ENCODE measurements at places on chromosomes 12 and 14. TPM values are rescaled to one million over a fixed set of nuclear protein-coding genes. Genes with fewer than 3 reads are reported as not detected.

Gene NTN4
- total RNA-seq: 28.6 TPM

Gene DBX2
- total RNA-seq: not detected

Gene MLF2
- 88.6 TPM for total RNA-seq

DNA sequence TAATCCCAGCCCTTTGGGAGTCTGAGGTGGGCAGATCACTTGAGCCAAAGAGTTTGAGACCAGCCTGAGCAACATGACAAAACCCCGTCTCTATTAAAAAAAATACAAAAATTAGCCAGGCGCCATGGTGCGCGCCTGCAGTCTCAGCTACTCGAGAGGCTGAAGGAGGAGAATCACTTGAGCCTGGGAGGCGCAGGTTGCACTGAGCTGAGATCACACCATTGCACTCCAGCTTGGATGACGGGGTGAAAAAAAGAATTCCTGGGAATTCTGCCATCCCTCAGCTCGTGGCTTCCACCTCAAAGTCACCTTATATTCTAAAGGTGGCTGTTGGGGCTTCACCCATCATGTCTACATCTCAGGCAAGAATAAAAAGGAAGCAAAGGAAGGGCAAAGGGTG, 12.9 kb downstream of the BCL2L14 start:
- no peaks in the 10 kb centered on the region for H3K27me3 ChIP-seq
- H3K27ac ChIP-seq: no peak overlapping the region
- no peak for DNase-seq
- no peaks in the 10 kb centered on the region for H3K36me3 ChIP-seq

GRCh38 chr12:38399711-38400206, 83.2 kb downstream of the ALG10B start:
- no peak overlapping the region for H3K27ac ChIP-seq
- H3K4me1 ChIP-seq: no peaks in the 10 kb centered on the region
- DNase-seq: no peak

DNA sequence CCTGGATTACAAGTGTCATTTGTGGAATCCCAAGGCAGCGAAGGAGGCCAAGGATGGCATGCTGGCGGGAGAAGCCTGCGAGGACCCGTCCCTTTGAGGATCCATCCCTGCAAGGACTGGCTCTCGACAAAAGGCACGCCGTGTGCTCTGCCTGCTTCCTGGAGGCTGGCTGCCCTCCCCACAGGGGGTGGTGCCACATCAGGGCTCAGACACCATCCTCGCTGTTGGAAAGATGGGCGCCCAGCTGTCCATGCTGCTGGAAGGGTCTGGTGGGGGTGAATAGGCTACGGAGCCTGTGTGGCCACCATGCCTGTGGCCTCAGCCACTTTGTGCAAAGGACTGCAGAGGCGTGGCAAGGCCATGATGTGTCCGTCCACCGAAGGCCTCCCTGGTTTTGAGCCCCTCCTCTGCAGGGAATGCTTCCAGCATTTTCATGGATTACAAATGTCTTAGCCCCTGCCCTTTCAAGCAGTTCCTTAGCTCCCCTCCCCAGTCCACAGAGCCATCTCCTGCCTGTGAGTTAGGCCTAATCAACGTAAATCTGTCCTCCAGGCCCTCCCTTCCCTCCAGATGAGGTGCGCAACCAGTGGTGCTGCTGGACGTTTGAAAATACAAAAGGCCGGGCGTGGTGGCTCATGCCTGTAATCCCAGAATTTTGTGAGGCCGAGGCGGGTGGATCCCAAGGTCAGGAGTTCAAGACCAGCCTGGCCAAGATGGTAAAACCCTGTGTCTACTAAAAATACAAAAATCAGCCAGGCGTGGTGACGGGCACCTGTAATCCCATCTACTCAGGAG, 22.1 kb downstream of the ZBTB42 start:
- no peaks in the 10 kb centered on the region for H3K36me3 ChIP-seq
- peaks cover 7% of the 10 kb centered on the region for H3K4me1 ChIP-seq

- H3K27me3 ChIP-seq: no peaks in the 10 kb centered on the region
- H3K4me1 ChIP-seq: peaks cover 5% of the 10 kb centered on the region
- no peaks in the 10 kb centered on the region for H3K36me3 ChIP-seq
- H3K4me3 ChIP-seq: no peak overlapping the region
Observed at GRCh38 chr12:58433959-58434358, 486.3 kb downstream of the LRIG3 start.

DNA sequence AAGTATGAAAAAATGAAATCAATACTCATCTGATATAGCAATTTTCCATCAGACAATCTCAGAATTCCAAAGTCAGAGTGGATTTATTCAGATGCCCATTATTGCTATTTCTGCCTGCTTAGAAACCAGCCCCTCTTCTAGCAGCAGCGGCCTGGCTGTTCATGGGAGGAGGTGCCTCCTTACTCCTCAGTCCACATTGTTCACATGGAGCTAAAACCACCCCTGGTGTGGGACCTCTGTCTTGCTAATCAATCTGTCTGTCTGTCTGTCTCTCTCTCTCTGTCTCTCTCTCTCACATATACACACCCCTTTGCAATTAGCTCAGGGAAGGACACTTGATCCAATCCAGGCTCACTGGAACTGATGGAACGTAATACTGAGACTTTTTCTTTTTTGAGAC, 176.1 kb downstream of the APAF1 start:
- H3K36me3 ChIP-seq: no peaks in the 10 kb centered on the region
- no peak overlapping the region for H3K4me3 ChIP-seq
- no peak overlapping the region for H3K27ac ChIP-seq
- DNase-seq: no peak
- H3K4me1 ChIP-seq: no peaks in the 10 kb centered on the region

Gene RHEBL1
- 0.33 TPM for total RNA-seq

DNA sequence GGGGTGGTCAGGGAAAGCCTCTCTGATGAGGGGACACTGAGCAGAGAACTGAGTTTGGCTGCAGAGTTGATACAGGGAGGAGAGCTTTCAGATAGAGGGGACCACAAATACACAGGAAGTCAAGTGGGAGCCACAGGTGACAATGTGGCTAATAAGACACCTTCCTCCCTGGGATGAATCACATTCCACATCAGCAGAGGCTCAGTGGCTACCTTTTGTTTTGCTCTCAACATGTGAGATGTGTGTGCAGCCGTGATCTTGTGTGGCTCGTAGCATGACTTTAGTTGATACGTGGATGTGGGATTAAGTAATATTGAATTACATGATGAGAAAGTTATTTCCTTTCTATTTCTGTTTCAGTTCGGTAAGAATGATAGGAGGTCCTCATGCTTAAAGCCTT, 7.5 kb downstream of the CRADD start:
- no peaks in the 10 kb centered on the region for H3K36me3 ChIP-seq
- peak overlapping the region; percentile 9 for H3K27ac ChIP-seq
- no peaks in the 10 kb centered on the region for H3K27me3 ChIP-seq

Gene FLRT2
- 14.5 TPM for total RNA-seq

DNA sequence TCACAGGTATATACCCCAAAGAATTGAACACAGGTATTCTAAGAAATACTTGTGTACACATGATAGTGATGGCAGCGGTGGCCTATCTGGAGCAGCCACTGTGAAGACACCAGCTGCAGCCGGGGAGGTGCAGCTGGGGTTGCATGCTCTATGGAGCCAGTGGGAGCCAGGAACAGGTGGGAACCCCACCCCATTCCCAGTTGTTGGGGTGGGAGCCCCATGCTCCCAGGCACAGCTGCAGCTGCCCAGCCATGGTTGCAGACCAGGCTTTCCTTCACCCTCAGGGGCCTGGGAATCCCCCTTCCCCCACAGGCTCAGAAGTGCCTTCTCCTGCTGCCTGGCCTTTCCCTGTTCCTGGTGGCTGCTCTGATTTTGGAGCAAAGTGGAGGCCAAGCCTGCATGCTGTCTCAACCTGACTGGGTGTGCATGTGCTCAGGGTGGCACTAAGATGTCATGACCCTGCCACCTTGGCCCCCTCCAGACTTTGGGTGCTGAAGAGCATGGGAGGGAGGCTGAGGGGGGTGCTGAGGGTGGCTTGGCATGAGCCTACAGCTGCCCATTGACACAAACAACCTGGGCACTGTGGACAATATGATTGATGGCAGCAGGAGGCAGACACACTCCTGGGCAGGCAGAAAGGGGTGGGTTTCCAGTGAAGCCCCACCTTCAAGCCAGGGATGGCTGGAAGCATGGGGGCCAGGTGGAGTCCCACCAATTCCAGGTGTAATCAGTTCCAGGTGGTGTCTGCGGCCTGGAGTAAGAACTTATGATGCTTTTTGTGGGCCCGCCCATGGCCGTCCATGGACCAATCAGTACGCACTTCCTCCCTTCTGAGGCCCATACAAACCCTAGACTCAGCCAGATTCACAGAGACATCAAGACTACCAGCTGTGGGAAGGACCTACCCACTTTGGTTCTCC, 234.7 kb downstream of the ADGRD1 start:
- H3K27ac ChIP-seq: no peak overlapping the region
- no peaks in the 10 kb centered on the region for H3K27me3 ChIP-seq
- no peak for DNase-seq

GRCh38 chr12:87728931-87729593, 300.1 kb downstream of the C12orf50 start:
- DNase-seq: peak; percentile 11
- H3K4me1 ChIP-seq: no peaks in the 10 kb centered on the region
- H3K36me3 ChIP-seq: no peaks in the 10 kb centered on the region
- no peak overlapping the region for H3K4me3 ChIP-seq
- H3K27me3 ChIP-seq: no peaks in the 10 kb centered on the region

DNA sequence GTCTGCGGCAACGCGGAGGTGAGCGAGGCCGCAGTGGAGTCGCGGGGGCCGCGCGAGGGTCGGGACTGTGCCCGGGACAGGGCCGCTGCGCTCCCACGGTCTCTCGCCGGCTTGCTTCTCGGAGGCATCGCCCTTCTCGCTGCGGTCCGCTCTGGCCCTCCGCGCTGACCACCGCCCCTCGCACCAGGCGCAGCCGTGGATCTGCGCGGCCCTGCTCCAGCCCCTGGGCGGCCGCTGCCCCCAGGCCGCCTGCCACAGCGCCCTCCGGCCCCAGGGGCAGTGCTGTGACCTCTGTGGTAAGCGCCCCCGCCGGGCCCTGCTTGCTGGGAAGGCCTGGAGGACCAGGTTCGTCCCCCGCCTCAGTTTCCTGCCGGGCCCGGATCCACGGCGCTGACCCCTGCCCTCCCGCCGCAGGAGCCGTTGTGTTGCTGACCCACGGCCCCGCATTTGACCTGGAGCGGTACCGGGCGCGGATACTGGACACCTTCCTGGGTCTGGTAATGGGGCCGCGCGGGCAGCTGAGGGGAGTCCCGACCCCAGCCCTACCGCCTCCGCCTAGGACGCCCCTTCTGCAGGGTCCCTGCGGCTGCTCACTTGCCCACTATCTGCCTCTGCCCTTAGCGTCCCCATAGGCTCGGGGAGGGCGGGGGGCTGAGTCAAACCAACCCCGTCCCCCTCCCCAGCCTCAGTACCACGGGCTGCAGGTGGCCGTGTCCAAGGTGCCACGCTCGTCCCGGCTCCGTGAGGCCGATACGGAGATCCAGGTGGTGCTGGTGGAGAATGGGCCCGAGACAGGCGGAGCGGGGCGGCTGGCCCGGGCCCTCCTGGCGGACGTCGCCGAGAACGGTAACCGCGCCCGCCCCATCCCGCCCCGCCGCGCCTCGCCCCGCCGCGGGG, 7.0 kb downstream of the AMN start:
- H3K27ac ChIP-seq: no peak overlapping the region
- H3K27me3 ChIP-seq: peaks cover 35% of the 10 kb centered on the region
- H3K4me1 ChIP-seq: peaks cover 5% of the 10 kb centered on the region
- H3K36me3 ChIP-seq: peaks cover 2% of the 10 kb centered on the region

DNA sequence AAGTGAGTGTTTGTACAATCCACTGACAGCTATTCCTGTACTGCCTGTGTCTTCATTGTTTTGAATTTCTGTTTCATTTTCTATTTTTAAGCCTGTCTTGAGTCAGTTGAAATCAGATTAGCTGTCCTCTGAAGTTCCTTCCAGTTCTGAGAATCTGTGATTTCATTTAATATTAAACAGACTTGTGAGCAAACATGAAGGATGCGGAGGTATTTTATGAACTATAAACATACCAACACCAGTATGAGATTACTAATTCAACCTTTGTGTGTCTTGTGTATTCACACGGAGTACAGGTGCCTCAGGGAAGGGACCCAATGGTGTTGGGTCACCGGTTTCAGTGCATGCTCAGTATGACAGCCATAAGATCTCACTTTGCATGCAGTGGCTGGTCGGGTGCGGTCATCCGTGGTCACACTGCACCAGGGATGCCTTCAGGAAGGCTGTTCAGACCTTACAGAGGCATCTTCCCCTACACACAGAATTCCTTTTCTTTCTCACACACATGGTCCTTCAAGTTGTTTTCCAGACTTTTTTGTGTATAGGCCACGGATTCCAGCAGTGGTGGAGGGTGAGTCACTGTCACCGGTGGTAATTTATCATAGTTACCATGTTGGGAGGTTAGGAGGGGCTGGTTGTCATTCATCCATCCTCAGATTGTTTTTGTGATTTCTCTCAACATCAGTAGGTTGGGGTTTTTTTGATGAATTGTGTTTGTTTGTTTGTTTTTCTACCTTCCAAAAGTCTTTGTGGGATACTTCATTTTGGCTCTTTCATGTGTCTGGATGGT, 103.0 kb upstream of the SFSWAP start:
- no peaks in the 10 kb centered on the region for H3K36me3 ChIP-seq
- DNase-seq: no peak
- no peak overlapping the region for H3K4me3 ChIP-seq
- H3K27me3 ChIP-seq: no peaks in the 10 kb centered on the region

Gene GALC
- 18.7 TPM for total RNA-seq

GRCh38 chr14:38605193-38606114, 349.6 kb upstream of the CLEC14A start:
- no peak overlapping the region for H3K4me3 ChIP-seq
- H3K27ac ChIP-seq: no peak overlapping the region
- DNase-seq: peak; percentile 4
- H3K27me3 ChIP-seq: no peaks in the 10 kb centered on the region
- H3K36me3 ChIP-seq: no peaks in the 10 kb centered on the region

Gene RASAL1
- total RNA-seq: not detected

- no peak for DNase-seq
- H3K4me1 ChIP-seq: peaks cover 15% of the 10 kb centered on the region
- H3K27me3 ChIP-seq: no peaks in the 10 kb centered on the region
- H3K36me3 ChIP-seq: no peaks in the 10 kb centered on the region
- H3K4me3 ChIP-seq: no peak overlapping the region
Observed at GRCh38 chr12:2639020-2639298, 155.8 kb upstream of the FKBP4 start.

Gene POTEG
- not detected for total RNA-seq

DNA sequence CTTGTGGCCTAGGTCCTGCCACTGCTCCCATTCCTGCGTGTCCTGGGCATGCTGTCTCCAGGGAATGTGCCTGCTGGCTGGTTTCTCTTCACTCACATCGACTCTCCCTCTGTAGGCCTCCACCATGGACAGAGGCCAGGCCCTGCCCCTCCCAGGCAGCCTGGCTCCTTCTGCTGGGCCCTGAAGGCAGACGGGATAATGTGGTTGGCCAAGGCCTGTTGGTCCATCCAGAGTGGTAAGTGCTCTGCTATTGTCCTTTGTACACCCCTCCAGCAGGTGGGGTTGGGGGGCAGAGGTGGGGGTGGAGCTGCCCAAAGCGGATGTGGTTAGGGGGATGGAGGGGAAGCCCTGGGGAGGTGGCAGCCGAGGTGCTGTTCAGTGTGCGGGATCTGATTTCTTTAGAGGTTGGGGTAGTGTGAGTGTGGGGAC, 9.5 kb upstream of the NR4A1 start:
- H3K36me3 ChIP-seq: no peaks in the 10 kb centered on the region
- no peaks in the 10 kb centered on the region for H3K27me3 ChIP-seq
- peaks cover 16% of the 10 kb centered on the region for H3K4me1 ChIP-seq
- no peak overlapping the region for H3K4me3 ChIP-seq

GRCh38 chr12:38898001-38898684, 7.2 kb downstream of the CPNE8 start:
- H3K27ac ChIP-seq: no peak overlapping the region
- H3K4me1 ChIP-seq: no peaks in the 10 kb centered on the region
- no peaks in the 10 kb centered on the region for H3K36me3 ChIP-seq
- H3K27me3 ChIP-seq: no peaks in the 10 kb centered on the region
- no peak overlapping the region for H3K4me3 ChIP-seq
- no peak for DNase-seq

GRCh38 chr14:98334186-98334585, 937.8 kb downstream of the BCL11B start:
- no peak for DNase-seq
- H3K36me3 ChIP-seq: no peaks in the 10 kb centered on the region
- no peaks in the 10 kb centered on the region for H3K27me3 ChIP-seq
- no peak overlapping the region for H3K27ac ChIP-seq

Measured in fibroblast of lung (primary cell).